ENCODE measurements at places on chromosomes 12 and 14.

DNA sequence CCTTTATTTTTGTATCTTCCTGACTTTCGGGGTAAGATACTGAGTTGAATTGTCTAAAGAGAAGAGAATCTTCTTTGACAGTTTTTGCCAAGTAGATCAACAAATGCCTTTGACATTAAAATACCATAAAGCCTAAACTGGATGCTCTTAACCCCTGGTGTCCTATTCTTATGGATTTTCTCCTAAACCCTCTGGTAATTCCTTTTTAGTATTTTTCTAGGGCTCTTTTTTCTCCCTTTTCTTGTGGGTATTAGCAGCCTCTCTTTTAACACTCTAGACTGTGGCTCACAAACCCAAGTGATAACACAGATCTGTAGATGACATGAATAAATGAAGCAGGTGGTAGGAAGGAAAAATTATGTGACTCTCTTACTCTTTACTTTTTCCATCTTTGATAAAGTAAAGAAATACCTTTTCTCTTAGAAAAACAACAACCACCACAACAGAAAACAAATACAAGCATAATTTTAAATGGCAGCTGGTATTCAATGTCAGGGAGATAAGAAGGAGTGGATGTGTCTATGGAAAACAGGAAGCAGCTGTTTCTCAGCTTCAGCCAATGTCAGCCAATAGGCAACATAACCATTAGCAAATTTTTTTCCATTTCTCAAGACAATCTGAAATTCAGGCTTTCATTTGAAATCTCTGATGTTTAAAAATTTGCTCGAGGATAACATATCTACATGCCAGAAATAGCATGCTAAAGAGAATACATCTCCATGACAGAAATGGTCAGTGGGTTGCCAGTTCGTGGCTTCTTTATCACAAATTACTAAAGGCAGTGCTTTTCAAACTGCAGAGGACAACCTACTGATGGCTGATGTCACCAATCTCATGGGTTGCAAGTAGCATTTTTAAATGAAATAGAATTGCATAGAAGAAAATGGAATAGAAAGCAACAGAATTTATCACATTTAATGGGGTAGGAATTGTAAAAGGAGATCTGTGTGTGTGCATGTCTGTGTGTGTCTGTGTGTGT lies 123.1 kb upstream of the KRR1 start:
- no peak for DNase-seq

- DNase-seq: no peak
Observed at GRCh38 chr12:40953076-40953475, 235.0 kb upstream of the PDZRN4 start.

DNA sequence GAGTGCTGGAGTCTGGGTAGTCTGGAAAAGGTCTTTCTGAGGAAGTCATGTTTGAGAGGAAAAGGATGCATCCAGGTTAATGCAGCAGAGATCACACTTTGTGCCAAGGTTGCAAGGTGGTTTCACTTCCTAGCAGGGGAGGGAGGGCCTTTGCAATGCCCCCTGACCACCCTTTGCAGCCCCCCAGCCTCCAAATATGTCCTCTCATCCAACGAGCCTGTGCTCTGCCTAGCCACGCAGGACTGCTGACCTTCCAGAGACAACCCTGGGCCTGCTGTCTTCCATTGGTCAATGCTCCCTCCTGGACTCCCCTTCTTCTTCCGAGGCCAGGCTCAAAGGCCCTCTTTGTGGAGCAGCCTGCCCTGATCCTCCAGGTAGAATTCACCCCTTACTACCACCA lies 47.3 kb upstream of the TUNAR start:
- DNase-seq: no peak

- DNase-seq: no peak
Observed at GRCh38 chr14:99602054-99602787, 1.8 kb downstream of the CCDC85C start.

GRCh38 chr14:92728759-92729364 lies 19.6 kb downstream of the LGMN start:
- DNase-seq: no peak

GRCh38 chr14:22491683-22492621 lies 97.1 kb downstream of the DAD1 start:
- no peak for DNase-seq

DNA sequence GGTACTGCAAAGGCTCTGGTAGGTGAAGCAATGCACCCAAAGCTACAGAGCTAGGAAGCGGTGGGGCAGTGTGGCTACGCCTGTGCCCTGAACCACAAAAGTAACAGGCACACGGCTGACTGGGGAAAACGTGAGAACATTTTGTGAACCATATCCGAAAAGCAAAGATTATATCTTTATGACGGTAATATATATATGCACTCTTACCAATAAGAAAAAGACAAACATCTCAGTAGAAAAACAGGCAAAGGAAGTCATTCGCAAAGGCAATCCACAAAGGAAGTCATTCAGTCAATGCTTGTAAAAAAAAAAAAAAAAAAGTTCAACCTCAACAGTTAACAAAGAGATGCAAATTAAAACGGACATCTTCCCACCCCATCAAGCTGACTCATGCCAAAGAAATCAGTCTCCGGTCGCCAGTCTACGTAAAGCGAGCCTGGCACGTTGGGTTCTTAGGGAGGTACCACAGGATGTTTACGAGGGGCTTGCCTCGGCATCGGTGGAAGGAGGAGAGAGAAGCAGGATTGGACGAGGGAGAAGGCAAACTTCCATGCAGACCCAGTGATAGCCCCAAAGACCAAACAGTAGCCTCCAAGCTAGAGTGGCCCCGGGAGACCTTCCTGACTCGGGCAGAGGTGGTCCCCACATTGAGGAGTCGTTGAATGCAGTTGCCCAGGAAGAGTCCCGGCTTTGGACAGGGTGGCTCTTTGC lies 39.4 kb upstream of the PPP2R5C start:
- DNase-seq: peak; percentile 98

DNA sequence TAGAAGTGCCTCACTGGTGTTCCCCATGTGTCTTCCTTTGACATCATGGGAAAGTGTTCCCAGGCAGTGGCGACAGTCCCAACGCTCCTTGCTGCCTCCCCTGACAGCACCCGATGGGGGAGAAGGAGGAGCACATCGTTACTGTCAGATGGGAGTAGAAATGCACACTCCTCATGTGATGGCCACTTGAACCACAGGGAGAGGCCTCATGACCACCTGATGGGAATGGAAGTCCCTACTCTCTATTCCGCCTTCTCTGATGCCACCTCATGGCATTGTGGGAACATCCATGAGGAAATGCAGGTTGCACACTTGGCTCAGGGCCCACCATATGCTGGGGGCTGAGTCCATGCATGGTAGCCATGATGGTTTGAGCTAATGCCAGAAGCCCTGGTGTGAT lies 14.3 kb upstream of the CORO1C start:
- no peak for DNase-seq

GRCh38 chr12:109464642-109465351 lies 12.3 kb downstream of the KCTD10 start:
- no peak for DNase-seq

- DNase-seq: no peak
Observed at GRCh38 chr12:127430401-127430800, 836.6 kb upstream of the TMEM132C start.

All from SW 1271 (cell line).